NCI-H1417 (cell line): ENCODE measurements at places on chromosomes 11 and 22.
A peak's percentile ranks its signal among the peaks of the same experiment; 100 is the strongest.

- DNase-seq: peak; percentile 41
Observed at GRCh38 chr22:32531931-32532819, 57.6 kb downstream of the FBXO7 start.

GRCh38 chr22:47190957-47191670 is 428.7 kb downstream of the TBC1D22A start:
- no peak for DNase-seq

DNA sequence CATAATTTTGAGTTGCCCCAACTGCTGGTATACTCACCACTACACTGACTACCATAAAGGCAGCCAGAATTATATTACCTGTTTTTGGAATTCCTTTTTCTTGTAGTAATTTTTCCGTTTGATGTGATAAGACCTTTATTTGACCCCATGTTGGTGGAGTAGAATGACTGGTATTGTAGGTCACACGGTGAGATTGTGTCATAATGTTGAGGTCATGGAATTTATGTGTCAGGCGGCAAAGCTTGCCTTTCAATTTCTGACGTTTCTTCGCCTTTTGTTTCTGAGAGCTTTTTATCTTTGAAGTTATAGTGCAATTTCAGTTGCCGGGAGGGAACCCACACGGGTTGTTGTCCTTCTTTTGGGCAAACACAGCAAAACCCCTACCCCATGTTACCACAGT is 13.0 kb downstream of the OR52K1 start:
- no peak for DNase-seq

DNA sequence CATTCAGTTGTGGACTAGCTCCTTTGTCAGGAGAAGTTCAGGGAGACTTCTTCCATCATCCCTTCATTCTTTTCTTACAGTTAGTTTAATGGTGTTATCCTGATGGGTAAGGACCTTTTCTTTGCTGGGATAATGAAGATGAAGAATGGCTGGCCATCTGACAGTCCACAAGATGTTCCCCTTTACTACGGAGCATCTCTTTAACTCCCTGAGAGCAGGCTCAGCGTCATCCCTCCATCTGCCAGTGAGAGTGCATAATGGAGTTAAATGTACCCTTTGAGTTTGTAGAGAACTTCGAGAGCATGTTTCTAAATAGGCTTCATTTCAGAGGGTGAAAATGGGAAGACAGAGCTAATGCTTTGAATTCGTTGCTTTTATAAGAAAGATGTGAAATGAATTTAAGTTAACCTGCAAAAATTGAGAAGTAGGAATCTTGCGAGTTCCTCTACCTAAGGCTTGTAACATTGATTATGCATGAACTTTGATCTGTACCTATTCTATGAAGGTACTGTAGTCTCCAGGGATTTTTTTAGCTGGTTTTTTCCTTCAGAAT is 1.7 kb downstream of the EP300 start:
- DNase-seq: no peak

GRCh38 chr11:113375402-113375801 is 12.2 kb upstream of the ANKK1 start:
- no peak for DNase-seq

GRCh38 chr11:14413307-14414069 is 54.5 kb upstream of the RRAS2 start:
- DNase-seq: no peak
